NCI-H1436 treated with DMSO at 0.1 percent for 48 hours (cell line): ENCODE measurements at places on chromosomes 11 and 22.
A peak's percentile ranks its signal among the peaks of the same experiment; 100 is the strongest.

DNA sequence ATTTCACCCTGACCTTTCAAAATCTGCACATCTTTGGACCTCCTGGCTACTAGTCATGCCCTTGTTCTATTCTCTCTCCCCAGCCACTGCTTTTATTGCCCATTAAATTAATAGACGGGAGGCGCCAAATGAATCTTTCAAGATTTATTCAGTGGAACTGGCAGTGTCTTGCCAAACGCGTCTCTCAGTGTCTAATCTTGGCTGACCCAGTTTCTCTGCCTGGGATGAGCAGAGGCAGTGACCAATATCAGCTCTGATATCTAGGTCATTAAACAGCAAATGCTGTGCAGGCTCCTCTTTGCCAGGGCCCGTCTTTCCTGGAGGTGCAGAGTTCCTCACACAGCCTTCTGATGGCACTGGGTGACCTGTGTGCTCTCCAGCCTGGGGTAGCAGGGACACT is 74.0 kb downstream of the TRAF6 start:
- DNase-seq: no peak

- DNase-seq: no peak
Measured at GRCh38 chr22:44091021-44091721, 67.1 kb downstream of the PARVB start.

DNA sequence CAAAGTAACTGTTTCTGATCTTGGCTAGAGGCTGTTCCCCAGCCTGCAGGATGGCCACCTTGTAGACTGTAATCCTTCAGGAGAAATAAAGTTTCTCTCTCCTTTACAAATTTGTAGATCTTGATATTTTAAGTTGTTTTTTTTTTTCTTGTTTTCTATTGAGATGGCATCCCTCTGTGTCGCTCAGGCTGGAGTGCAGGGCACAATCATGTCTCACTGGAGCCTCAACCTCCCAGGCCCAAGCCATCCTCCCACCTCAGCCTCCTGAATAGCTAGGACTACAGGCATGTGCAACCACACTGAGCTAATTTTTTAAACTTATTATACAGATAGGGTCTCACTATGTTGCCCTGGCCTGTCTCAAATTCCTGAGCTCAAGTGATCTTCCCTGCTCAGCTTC is 389.8 kb upstream of the LRRC4C start:
- DNase-seq: no peak

GRCh38 chr11:134030853-134031252 is 38.0 kb upstream of the JAM3 start:
- DNase-seq: no peak

DNA sequence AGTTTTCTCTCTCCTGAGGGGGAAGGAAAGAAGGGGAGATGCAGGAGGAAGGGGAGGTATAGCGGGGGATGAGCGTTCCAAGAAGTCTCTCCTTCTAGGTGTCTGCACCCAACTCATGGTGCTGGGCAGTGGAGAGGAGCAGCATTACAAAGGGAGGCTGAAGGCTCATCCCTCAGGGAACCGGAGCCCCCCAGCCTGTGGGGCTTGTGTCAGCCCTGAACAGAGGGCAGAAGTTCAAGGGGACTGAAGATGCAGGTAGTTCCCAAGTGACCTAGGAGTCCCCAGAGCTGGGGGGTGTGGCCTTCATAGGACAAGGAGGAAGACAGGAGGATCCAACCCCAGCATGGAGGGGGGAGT is 1.8 kb downstream of the C11orf68 start:
- no peak for DNase-seq

DNA sequence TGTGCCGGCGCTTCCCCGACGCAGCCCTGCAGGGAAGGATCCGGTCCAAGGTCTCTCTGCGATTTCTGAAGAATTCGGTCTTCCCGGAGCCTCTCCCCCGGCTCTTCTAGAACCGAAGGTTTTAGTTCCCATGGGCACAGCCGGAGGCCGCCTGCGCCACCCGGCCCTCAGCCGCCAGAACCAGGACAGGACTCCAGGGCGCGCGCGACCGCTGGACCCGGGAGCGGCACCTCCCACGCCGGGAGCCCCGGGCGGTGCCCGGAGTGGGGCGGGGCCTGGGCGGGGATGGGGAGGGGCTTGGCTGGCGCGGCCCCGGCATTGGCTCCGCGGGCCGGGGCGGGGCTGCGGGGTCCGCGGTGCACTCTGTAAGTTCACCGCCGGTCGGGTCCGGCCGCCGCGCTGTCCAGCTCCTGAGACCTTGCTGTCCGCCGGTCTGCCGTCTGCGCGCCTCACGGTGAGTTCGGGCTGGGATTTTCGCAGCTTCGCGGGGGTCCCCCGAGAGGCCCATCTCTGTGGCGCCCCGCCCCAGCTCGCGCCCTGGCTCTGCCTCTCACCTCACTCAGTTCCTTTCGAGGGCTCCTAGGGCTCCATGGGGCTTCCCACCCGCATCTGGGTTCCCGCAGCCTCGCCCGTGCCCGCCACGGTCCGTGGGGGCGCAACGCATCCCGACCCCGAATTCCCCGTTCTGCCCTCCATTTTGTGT is at the start of gene CDC42EP2:
Gene CDC42EP2 (plus strand): TSS at position 366 of the 703 bp plus-strand sequence. CDS start 6,033 bp downstream, outside the sequence.
- no peak for DNase-seq

GRCh38 chr22:37610480-37611129 is 2.0 kb downstream of the GGA1 start:
- DNase-seq: no peak

GRCh38 chr11:62267576-62267975 is 2.4 kb upstream of the SCGB2A2 start:
- DNase-seq: no peak

DNA sequence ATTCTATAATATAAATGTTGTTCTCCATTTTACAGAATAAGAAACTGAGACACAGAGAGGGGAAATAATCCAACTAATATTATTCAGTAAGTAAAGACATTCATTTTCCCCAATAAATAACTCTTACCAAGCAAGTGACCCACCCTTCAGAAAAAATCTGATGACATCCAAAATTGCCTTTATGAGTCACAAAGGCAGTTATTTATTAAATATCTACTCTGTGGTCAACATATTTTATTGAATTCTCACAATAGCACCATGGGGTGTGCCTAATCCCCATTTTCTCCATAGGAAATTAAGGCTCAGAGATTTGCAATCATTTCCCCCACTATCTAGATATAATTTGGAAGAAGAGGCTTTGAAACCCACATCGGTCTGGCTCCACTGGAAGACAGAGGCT is 161.5 kb upstream of the ISX start:
- DNase-seq: no peak

GRCh38 chr11:100525635-100526034 is 161.5 kb upstream of the ARHGAP42 start:
- no peak for DNase-seq

GRCh38 chr11:6418557-6419008 is 311 bp downstream of the APBB1 start:
- no peak for DNase-seq

DNA sequence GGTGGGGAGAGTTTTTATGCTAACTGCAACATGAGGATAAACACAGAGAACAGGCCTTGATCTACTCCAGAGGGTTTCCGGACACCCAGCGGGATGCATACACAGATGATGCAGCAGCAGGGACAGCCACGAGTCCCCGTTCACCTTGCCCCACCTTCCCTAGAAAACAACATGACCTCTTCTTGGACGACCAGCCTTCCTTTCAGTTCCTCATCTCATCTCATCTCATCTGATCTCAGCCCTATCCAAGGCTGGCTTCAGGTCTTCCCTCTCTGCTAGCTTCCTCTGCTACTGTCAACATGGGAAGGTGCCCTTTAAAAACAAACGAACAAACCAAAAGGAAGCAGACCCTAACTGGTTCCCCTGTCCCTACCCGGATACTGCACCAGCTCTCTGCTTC is 1356.2 kb downstream of the TBC1D22A start:
- no peak for DNase-seq

- DNase-seq: no peak
Measured at GRCh38 chr22:36933629-36934417, 20.4 kb downstream of the CSF2RB start.

GRCh38 chr11:65116370-65117205 is 913 bp downstream of the ZNHIT2 start:
- no peak for DNase-seq

- DNase-seq: no peak
Measured at GRCh38 chr11:80584661-80585060, 1143.8 kb upstream of the TENM4 start.

- DNase-seq: no peak
Measured at GRCh38 chr11:33636104-33636503, 64.5 kb downstream of the C11orf91 start.

GRCh38 chr11:88064097-88064705 is 111.0 kb downstream of the RAB38 start:
- peak; percentile 31 for DNase-seq

DNA sequence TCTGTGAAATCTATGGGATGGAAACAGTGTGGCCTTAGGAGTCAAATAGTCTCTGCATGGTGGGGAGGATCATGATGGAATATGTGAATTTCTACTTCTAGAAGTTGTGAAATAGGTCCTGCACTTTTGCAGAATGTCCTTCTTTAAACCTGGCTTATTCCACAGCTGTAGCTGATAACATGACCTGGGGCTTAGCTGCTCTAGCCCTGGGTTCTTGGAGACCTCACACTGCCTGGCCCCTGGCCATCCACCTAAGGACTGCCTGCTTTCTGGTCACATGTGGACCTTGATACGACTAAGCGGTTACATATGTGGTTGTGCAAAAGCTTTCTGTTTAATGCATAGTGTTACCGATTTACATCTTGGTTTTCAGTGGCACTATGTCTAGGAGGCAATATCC is 88.2 kb downstream of the SWAP70 start:
- no peak for DNase-seq

DNA sequence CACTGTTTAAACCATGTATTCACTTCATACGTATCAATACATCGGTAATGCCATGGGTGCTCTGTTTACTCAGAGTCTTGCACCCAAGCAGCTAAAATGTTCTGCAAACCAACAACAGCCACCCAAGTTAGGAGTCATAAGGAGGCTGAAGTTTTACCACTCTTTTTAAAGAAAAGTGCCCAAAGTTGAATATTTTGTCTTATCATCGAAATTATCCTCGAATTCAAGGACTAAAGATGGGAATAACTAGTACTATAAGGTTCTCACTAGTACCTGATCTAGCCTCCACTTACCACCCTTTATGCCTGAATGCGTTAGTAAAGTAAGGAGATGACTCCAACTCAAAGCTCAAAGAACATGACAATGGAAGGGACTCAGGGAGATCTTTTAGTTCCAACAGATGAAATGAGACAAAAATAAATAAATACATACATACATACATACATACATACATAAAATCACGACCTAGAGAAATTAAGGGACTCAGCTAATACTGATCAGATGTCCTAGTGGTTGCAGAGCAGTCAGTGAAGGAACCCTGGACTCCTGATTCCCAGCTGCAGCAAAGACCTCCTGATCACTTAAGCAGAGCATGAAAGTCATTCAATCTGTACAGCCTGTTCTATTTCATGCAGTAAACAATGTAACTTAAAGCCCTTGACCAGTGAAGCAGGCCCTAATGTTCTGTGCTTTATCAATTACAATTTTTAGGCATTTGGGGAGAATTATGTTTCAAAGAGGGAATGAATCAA is 7.7 kb downstream of the OSBP start:
- DNase-seq: no peak

DNA sequence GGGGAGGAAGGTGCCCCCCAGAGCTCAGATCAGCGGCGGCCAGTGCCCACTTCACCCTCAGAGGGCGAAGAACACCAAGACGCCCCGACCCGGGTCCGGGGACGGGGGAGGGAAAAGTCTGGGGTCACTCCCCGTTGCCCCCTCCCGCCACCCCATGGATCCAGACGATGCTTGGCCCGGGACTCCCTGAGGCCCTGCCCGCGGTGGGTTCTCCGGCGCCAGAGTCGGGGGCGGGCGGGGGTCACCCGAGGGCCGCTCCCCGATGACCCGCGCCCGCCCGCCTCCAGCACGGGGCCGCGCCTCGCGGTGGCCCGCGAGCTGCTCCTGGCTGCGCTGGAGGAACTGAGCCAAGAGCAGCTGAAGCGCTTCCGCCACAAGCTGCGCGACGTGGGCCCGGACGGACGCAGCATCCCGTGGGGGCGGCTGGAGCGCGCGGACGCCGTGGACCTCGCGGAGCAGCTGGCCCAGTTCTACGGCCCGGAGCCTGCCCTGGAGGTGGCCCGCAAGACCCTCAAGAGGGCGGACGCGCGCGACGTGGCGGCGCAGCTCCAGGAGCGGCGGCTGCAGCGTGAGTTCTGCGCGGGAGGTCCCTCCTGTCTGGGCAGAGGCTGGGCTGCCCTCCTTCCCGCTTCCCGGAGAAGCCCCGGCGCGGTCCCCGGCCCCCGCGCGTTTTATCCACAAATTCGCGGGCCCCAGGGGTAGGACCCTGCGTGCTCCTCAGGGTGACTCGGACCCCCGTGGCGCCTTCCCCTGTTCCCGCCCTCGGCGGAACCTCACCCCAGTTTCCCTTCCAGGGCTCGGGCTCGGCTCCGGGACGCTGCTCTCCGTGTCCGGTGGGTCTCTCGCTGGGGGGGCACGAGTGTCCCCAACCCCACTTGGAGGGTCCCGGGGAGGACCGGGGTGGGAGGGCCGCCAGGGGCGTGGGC is 1.1 kb downstream of the NLRP6 start:
- DNase-seq: no peak

- DNase-seq: no peak
Measured at GRCh38 chr11:75047191-75047590, 49.5 kb downstream of the OR2AT4 start.

GRCh38 chr22:20203552-20204201 is 52.8 kb upstream of the CCDC188 start:
- no peak for DNase-seq

DNA sequence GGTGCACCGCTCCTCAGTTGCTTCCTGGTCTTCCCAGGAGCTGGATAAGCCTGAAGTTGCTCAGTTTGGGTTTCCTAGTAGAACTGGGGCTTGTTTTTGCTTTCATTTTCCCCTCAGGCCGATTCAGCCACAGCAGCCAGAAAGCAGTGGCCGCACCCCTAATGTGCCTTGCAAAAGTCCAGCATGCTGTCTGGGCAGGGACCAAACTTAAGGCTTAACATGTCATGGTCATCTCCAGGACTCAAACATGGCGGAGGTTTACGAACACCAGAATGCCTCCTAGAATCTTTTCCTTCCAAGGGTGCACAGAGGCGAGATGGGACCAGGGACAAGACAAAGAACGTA is 2.5 kb downstream of the GNG3 start:
- DNase-seq: no peak

GRCh38 chr11:60288531-60288930 is 8.1 kb downstream of the MS4A4A start:
- DNase-seq: no peak

GRCh38 chr11:26297189-26297975 is 34.5 kb upstream of the ANO3 start:
- DNase-seq: no peak

DNA sequence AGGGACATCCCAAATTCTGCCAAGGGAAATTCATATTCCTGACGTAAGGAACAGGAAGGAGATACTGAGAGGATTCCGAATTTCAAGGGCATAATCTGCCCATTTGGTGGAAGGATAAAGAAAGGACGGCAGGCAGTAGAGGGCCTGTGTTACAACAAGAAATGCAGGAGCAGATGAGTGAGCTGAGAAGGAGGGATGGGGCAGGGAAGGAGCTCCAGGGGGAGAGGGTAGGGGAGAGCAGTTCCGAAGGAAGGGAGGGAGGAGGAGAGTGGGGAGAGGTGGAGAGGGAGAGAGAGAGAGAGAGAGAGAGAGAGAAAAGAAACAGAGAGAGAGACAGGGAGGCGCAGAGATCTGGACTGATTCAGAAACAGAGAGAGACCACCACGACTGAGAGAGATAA is 843 bp downstream of the OPCML start:
- no peak for DNase-seq

- DNase-seq: no peak
Measured at GRCh38 chr11:64665411-64665821, 57.6 kb downstream of the NRXN2 start.

- no peak for DNase-seq
Measured at GRCh38 chr11:13837286-13837685, 125.2 kb upstream of the SPON1 start.

GRCh38 chr11:92979176-92979575 is 9.7 kb downstream of the MTNR1B start:
- no peak for DNase-seq
